Regular cardiac myocyte (primary cell): ENCODE measurements at places on chromosomes 11 and 22. TPM values are rescaled to one million over a fixed set of nuclear protein-coding genes. Genes with fewer than 3 reads are reported as not detected.

The SAC3D1 gene
- 8.2 and 18.6 TPM in 2 replicates for total RNA-seq

The C11orf58 gene
- 242 and 310 TPM in 2 replicates for total RNA-seq

The SNX32 gene
- total RNA-seq = 0.38 and 2.5 TPM in 2 replicates

The OR51E1 gene
- total RNA-seq = not detected in 2 replicates

The PANX3 gene
- total RNA-seq = not detected in 2 replicates

The RAB3IL1 gene
- total RNA-seq = 1.9 and 6.5 TPM in 2 replicates

The FDX1 gene
- 7.9 and 14.0 TPM in 2 replicates for total RNA-seq

The PAX6 gene
- total RNA-seq = not detected in 2 replicates

The GVQW3 gene
- 1.2 and 2.0 TPM in 2 replicates for total RNA-seq

The LBHD1 gene
- 2.5 and 3.7 TPM in 2 replicates for total RNA-seq
